GF-D8 (cell line): ENCODE measurements at places on chromosomes 16 and 17.

DNA sequence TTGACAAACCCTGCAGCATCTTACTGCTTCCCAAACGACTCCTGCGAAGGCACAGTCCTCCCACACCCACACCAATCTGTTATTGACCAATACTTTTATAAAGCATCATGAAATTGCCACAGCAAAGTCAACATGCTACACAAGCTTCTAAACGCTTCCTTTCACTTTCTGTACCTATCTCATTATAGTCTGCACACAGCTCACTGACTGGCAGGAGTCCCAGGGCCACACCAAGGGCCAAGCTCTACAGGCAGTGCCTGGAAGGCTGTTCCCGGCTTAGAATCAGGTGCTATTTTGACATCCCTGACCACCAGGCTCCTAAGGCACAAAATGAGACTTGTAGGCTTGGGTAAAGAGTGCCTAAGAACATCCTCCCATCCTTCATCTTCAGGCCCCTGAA, 39.5 kb downstream of the USP7 start:
- no peak for DNase-seq

- DNase-seq = no peak
These were observed 14.0 kb downstream of the VPS53 start for GRCh38 chr17:700504-701094.

DNA sequence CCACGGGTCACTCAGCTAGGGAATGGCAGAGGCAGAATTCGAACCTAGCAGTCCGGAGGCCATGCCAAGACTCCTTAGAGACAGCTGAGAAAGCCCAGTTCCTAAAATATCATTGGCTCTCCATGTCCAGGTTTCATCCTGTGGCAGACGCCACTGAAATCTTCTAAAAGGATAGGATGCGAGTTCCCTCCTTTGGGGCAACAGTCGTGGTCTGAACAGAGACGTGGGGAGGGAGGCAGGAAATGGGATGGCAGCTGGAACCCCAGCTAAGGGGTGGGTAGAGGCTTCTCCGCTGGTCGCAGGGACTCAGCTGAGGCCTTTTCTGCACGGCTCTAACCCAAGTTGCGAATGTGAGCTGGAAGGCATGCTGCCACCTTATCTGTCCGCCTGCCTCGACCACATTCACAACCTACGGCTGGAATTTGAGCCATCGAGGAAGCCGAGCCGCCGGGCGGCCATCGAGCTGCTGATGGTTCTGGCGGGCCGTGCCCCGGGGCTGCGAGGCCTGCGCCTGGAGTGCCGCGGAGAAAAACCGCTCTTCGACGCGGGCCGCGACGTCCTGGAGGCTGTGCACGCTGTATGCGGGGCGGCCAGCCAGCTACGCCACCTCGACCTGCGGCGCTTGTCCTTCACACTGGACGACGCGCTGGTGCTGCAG, 1.9 kb upstream of the HSF4 start:
- DNase-seq = no peak

- no peak for DNase-seq
These were observed 51.7 kb downstream of the NXN start for GRCh38 chr17:927611-928461.

GRCh38 chr17:57401556-57402488, 145.5 kb downstream of the MSI2 start:
- DNase-seq = no peak

- DNase-seq = no peak
These were observed 21.0 kb downstream of the RBFOX3 start for GRCh38 chr17:79589669-79590522.

GRCh38 chr17:21513012-21513570, 136.9 kb downstream of the KCNJ12 start:
- no peak for DNase-seq

DNA sequence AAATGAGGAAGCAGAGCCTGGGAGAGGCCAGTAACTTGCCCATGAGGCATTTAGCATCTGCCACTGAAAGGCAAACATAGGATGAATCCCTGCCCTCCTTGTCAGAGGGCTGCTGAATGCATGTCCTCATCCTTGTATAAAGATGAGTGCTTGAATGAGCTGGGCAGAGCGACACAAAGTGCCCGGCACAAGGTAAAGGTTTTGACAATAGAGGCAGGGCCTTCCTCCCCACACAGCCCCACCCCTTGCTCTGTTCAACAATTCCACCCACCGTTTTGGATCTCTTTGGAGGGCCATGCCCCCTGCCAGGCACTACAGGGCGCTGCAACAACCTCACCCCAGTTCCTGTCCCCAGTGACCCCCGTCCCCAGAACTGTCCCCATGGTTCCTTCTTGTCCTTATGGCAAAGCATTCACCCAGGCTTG, 1.4 kb upstream of the KRT19 start:
- no peak for DNase-seq

DNA sequence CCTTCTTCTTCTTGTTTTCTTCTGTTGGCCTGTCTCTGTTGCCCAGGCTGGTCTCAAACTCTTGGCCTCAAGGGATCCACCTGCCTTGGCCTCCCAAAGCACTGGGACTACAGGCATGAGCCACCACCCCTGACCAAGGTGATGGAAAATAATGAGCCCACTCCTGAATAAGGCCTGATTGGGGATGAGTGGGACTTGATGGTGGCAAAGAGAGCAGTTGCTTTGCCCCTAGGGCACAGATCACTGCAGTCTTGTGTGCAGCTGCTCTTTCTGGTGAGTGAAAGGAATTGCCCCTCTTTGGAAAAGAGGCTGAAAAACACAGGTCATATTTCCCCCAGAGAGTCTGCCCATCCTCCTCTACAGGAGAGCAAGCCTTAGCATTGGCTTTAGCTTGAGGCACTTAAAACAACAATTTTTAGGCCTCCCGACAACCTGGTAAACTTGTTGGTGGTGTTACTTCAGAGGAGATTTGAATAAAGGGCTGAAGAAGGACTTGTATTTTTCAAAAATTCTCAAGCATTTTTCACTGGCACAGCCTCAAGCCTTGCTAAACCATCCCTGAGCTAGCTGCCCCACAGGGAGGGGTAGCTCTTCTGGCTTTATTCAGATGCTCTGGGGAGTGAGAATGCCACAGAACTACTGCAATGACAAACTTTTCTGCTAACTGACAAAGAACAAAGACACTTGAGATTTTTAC, 6.1 kb upstream of the PDP2 start:
- DNase-seq = no peak

GRCh38 chr17:81120695-81121621, 44.3 kb upstream of the PVALEF start:
- no peak for DNase-seq

DNA sequence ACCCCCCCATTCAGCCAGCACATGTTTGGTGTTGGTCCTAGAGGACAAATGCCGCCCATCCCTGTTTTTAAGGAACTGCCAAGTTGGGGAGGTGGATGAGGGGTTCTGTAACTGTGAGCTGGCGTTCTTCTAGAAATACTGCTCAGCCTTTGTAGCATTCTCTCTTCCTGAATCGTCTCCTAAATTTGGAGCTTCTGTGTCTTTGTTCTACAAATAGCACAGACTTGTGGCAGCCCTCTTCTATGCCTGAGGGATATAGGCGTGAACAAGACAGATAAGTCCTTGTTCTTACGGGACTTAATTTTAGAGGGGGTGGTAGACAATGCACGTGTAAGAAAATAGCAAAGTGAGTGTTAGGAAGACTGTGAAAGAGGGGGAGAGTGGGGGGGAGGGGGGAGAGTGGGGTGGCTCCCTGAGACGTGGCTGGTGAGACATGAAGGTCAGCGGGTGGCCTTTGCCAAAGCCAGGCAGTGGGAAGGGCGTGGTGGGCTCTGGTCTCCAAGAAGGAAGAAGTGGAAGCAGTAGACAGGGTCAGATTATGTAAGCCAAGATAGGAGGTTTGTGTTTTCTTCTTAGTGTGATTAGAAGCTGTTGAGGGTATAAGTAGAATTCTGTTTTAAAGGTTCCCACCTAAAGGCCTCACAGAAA, 9.9 kb downstream of the MFSD11 start:
- DNase-seq = no peak
